ENCODE measurements at places on chromosomes 3 and 15. TPM values are rescaled to one million over a fixed set of nuclear protein-coding genes. Genes with fewer than 3 reads are reported as not detected.

Gene C2CD4A
- total RNA-seq: 0.28 TPM

Gene WWTR1
- 24.0 TPM for total RNA-seq

Gene ZIC4
- not detected for total RNA-seq

Gene CKMT1A
- total RNA-seq: not detected

Gene CATSPER2
- 0.96 TPM for total RNA-seq

Gene TRH
- total RNA-seq: under 0.01 TPM

Gene RBPMS2
- not detected for total RNA-seq

Gene CADM2
- total RNA-seq: 0.85 TPM

Gene CFAP100
- total RNA-seq: not detected

Gene CLEC3B
- total RNA-seq: 23.7 TPM
